ENCODE measurements at places on chromosomes 4 and X.

GRCh38 chr4:2333356-2333841 is 71.5 kb upstream of the MXD4 start:
- DNase-seq = no peak

- no peak for DNase-seq
These were observed 144.2 kb downstream of the PDHA2 start for GRCh38 chr4:95984081-95984480.

- no peak for DNase-seq
These were observed 182.2 kb downstream of the PPARGC1A start for GRCh38 chr4:23707652-23708026.

GRCh38 chr4:22573641-22574040 is 57.8 kb upstream of the ADGRA3 start:
- DNase-seq = no peak

DNA sequence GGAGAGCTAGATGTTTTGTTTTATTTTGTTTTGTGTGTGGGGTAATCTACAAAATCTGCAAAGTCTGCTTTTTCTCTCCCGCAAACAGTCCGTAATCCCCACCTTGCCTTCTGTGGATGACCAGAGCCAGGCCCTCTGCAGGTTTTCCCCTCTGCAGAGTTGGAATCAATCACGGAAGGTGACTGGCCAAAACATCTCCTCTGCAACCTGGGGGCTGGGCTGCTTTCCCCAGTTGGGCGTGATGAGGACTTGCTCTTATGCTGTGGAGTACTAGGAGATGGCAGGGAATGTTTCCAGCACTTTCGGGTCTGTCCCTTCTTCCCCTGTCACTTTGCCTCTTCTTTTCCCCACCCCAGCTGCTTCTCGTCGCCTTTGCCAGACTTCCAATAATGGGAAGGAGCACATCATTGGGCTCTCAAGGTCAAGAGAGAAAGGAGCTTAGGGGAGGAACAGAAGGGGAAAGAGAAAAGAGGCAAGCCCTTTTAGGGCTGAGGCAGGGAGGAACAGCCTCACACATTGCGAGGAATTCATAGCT is 1.1 kb downstream of the TMEM35A start:
- DNase-seq = no peak

- DNase-seq = peak; percentile 81
These were observed 626 bp upstream of the FRAS1 start for GRCh38 chr4:78056265-78057129.

- no peak for DNase-seq
These were observed 121.3 kb downstream of the NWD2 start for GRCh38 chr4:37365888-37366287.

DNA sequence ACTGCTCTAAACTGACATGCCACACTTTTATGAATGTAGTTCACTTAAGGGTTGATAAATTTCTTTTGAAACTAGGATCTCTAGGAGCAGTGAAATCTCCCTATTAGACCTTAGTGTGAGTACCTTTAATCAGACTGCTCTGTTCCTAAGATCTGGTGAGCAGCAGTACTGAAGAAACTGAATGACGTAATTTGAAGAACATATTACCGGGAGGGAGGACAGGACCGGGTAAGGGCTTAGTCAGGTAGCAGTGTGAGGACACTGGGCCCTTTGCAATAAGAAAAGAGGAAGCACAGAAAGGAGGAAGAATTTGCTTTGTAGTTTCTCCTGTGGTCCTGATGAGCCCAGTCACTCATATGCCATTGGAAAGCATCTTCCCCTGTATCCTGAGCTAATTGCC is 255.2 kb downstream of the THOC2 start:
- DNase-seq = no peak

DNA sequence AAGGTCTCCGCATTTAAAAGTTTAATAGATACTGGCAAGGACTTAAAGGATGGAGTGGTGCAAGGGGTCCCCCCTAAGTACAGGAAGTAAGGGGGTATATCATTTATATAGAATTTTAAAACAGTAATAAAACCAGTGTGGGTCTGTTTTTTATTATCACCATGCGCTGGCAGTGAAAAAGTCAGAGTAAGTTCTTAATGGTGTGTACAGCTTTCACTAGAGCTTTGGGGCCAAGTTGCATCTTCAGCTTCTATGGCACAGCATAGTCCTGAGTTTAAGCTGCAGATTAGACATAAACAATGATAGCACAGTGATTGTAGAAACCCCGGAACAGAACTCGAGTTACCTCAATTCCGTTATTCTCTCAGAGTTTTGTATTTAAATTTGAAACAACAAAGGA is 27.6 kb downstream of the RHOH start:
- no peak for DNase-seq

- DNase-seq = peak; percentile 56
These were observed 26.0 kb downstream of the ARL13A start for GRCh38 chrX:100995469-100995868.

- DNase-seq = no peak
These were observed 423.3 kb downstream of the CENPC start for GRCh38 chr4:67122029-67122428.

- DNase-seq = no peak
These were observed 568.5 kb downstream of the FSTL5 start for GRCh38 chr4:161595230-161595771.

DNA sequence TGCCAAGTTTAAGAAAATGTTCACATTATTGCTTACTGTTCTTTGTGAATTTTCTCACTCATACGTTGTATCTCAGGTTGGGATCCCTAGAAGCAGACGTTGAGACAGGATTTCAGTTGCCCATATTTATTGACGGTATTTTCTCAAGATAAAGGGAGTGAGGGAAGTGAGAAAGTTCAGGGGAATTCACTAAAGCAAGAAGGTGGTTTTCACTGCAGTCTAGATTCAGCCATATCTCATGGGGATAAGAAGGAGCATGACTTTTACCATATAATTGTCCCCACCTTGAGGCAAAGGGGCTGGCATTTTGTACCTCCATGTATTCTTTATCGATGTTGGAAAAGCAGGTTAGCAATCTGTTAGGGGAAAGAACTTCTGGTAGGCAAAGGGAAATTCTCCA is 543.0 kb downstream of the CCSER1 start:
- no peak for DNase-seq

- DNase-seq = no peak
These were observed 127.1 kb upstream of the PCDH18 start for GRCh38 chr4:137659431-137659830.

- DNase-seq = no peak
These were observed 797 bp downstream of the PKD2 start for GRCh38 chr4:88008122-88008742.

- no peak for DNase-seq
These were observed 390.0 kb downstream of the GRXCR1 start for GRCh38 chr4:43282534-43282933.

DNA sequence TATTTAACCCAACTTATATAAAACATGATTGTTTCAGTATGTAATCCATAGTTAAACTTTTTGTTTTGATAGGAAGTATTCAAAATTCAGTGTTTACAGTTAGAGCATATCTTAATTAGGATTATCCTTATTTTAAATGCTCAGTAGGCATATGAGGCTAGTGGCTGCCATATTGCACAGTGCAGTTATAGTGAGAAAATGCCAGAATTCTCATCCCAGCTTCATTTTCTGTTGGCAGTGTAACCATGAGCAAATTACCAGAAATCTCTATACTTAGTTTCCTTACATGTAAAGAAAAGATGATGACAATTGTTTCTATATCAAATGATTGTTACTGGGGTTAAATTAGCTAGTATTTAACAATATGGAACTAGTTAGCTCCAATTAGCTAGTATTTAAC is 265.8 kb downstream of the ARAP2 start:
- no peak for DNase-seq

DNA sequence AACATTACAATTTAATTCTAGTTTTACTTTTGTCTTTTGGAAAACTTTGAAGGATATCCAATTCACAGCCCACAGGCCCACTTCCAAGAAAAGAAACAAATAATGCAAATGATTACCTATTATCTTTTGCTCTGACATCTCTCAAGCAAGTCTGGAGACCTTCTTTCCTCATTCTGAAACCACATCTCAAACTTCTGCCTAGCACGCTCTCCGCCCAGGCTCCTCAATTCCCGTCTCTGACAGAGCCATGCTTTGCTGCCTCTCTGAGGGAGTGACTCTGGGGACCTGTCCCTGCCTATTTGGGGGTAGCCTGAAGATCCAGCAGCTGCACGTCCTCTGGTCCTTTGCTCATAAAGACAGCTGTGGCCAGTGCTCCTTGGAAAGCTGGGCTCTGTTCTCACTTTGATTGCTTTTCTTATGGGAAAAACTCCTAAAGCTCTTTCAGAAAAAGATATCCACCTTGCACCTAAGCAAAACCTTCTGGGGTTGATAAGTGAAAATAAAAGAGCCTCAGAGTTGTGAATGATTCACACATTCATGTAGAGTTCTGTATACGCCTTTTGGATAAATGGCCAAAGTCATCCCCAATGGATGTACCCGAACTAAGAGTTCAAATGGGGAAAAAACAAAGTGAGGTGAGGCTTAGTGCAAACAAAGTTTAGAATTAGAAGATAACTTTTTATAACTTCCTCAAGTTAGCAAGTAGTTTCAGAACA is 72.4 kb upstream of the TNIP3 start:
- no peak for DNase-seq

GRCh38 chr4:164207460-164207859 is 546.5 kb upstream of the SMIM31 start:
- no peak for DNase-seq

- DNase-seq = no peak
These were observed 505.4 kb upstream of the FAM241A start for GRCh38 chr4:111639876-111640275.

DNA sequence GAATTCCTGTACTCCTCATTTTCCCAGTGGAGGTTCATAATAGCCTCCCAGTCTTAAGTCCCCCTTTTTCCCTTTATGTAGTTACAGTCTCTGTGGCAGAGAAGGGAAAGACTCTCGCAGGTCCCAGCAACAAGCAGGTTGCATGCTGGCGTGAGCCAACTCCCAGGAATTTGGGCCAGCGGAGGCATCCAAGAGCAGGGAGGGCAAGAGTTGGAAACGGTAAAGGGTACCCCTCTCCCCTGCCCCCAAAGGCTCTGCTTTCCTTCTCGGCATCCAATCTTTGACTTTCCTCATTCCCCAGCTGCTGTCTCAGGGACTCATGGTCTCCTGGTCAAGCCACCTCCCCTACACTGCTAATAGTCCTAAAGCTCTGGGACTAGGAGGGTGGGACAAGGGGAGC is 15.4 kb upstream of the HSFX2 start:
- no peak for DNase-seq

DNA sequence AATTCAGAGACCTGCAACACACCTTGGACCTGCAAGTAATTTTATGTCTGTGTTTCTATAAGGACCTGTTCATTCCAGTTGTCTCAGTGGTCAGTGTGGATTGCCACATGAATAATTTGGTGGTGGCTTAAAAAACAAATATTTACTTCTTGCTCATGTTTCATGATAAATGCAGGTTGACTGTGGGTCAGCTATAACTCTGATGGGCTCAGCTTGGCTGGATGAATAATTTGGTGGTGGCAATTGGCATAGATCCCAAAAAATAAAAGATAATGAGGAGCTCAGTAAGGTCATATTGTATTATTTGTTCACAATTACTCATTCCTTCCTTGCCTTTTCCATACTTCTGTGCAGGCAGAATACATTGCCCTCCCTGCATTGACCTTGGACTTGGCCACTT is 18.9 kb upstream of the SCRG1 start:
- DNase-seq = no peak

- DNase-seq = no peak
These were observed 1327.4 kb downstream of the FSTL5 start for GRCh38 chr4:160836431-160836830.

- DNase-seq = no peak
These were observed 323.0 kb downstream of the HNRNPD start for GRCh38 chr4:82050796-82051195.

DNA sequence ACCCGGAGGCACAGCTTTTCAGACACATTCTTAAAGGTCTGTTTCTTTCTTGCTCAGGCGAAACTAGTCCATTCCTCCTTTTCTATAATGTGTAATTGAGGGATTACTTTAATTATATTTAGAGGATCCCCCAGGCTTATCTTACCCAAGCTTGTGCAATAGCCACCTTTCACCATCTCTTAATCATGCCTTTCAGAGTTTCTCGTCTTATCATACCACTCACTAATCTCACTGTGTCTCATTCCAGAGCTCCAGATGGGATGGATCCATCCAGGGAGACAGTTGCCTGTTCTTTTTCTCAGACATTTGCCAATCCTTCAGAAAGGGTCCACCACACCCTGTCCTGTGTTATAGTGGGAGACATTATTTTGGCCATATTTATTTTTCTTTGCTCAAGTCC is 12.5 kb downstream of the SPARCL1 start:
- no peak for DNase-seq

DNA sequence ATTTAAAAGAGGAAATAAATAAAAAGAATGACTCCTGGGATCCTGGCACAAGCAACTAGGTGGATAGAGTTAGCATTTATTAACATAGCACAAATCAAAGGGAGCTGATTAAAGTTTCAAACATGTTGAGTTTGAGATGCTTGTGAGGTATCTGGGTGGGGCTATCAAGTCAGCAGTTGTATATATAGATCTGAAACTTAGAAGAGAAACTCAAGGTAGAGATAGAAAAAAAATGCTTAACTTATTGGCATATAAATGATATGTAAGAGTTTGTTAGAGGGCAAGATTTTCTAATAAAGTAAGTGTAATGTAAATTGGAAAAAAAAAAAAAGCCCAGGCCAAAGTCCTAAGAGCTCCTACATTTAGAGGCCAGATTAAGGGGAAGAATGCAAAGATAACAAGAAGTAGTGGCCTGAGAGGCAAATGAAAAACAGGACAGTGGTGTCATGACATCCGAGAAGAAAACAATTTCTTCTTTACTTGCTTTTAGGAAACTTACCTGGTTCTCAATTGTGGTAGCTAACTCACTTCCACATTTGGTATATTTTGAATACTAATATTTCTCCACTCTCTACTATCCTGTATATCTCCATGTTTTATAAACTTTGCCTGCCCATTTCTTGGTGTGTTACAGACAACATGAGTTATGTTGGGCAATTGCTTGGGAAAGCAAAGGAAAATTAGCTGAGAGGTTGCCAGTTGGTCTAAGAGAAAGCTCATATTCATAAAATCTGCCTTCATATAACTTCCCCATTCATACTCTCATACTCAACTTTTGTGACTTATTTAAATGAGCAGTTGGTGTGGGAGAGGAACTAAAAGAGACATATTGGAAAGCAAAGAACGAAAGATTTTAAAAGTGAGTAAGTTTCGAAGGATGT is 169.2 kb downstream of the PARM1 start:
- DNase-seq = no peak

DNA sequence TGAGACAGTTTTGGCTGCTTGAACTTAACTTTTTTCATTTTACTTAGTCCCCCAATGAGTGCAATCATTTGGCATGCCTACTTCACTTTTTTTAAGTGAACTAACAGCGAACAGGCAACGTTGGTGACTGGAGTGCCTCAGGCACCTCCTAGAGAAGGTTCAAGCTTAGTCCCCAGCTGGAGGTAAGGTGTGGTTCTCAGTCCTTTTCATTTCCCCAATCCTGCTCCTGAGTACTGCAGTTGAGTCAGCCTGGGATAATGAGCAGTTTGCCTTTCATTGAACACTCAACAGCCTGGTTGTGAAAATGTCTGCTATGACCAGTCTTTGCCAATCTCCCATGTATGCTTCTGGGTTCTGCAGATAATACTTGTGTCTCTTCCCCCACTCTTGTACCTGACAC is 109.5 kb downstream of the CDKL5 start:
- no peak for DNase-seq

GRCh38 chr4:11860996-11861395 is 432.3 kb upstream of the HS3ST1 start:
- DNase-seq = no peak
